ENCODE measurements at places on chromosomes 12 and 14. TPM values are rescaled to one million over a fixed set of nuclear protein-coding genes. Genes with fewer than 3 reads are reported as not detected.

- DNase-seq, result no peak
Measured at GRCh38 chr12:18224745-18225144, 36.6 kb upstream of the PIK3C2G start.

GRCh38 chr12:27332714-27333402, at the start of gene BMAL2:
TSS of gene BMAL2 (plus strand) at chr12:27332836. CDS start at chr12:27333073, 237 bp downstream.
- peak; percentile 7 for DNase-seq

GRCh38 chr14:61677479-61677878, 17.8 kb upstream of the HIF1A start:
- no peak for DNase-seq

The FOXM1 gene
- 9.1 TPM for total RNA-seq

The NGB gene
- not detected for total RNA-seq

DNA sequence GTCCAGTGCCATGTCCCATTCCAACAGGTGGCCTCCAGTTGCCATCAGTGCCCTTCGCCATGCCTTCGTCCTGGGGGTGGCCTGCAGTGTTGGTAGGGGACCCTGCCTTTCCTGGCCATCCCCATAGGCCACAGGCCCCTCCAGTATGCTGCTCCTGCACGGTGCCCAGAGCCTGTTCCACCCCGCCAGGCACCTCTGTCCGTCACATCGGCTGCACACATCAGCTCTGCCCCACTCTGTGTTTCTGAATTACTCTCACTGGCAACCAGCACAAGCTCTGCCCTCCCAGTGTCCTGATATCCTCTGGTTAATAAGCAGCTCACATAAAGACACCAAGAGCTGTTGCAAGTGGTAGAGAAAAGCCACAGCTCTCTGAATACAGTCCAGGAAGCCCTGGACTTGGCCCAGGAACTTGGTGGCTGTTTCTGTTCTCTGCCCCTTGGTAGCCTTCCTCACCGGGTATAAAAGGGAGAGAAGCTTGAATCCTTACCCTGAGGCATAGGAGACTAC, 31.3 kb upstream of the ATP2A2 start:
- DNase-seq, result no peak

- no peak for DNase-seq
Measured at GRCh38 chr14:100618318-100618693, 31.1 kb upstream of the BEGAIN start.

DNA sequence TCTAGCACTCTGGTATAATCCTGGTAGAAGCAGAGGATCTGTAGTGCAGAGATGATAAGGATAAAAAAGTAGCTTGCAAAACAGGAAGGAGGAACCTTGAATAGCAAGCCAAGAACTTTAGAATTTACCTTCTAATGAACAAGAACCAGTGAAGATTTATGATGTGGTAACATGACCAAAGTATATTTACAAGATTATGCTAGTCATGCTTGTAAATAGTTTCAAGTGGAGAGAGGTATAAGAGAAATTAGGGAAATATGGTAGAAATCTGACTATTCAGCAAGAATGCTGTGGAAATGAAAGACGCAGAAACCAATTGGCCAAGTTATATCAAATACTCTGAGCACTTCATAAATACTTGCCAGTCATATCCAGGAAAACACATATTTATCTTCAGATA, 47.8 kb downstream of the ERGIC2 start:
- DNase-seq, result no peak

- DNase-seq, result no peak
Measured at GRCh38 chr14:61183196-61183885, 97.8 kb downstream of the TMEM30B start.

DNA sequence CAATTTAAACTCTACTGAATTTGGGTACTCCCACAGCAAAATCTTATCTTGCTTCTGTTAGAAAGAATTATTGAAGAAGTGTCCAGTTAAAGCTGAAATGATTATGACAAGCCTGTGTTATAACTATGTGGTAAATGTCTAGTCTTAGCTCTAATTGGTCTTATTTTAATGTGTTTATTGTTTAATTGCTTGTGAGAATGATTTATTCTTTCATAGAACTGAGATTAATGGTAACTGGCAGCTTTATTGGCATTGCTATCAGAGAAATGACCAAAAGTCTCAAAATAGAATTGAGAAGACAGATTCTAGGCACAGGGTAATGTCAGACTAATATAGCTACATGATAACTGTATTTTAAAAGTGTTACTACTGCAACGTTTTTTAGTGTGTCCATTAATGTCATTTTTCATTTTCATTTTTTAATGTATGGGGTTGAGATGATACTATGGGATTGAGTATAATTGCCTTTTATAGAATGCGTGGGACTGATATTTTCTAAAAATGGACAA, 458.7 kb downstream of the AEBP2 start:
- no peak for DNase-seq

- no peak for DNase-seq
Measured at GRCh38 chr14:85538636-85539035, 8.7 kb downstream of the FLRT2 start.

GRCh38 chr12:94640134-94640928, 10.0 kb downstream of the TMCC3 start:
- DNase-seq, result no peak

DNA sequence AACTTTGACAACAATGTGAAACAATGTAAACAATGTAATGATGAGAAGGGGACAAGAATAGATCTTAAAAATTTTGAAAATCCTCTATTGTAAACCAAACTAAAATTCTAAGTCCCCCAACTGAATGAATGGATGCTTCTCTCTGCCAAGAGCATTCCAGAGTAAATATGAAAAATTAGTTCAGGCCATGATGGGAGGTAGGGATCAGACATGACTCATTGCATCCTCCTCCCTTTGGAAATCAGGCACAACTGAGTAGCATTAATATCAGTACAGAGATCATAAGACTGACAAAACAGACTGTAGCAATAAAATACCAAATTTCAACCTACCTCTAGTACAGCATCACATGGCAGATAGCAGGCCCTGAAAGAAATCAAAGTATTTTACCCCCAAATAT, 559.9 kb downstream of the C12orf50 start:
- DNase-seq, result no peak

DNA sequence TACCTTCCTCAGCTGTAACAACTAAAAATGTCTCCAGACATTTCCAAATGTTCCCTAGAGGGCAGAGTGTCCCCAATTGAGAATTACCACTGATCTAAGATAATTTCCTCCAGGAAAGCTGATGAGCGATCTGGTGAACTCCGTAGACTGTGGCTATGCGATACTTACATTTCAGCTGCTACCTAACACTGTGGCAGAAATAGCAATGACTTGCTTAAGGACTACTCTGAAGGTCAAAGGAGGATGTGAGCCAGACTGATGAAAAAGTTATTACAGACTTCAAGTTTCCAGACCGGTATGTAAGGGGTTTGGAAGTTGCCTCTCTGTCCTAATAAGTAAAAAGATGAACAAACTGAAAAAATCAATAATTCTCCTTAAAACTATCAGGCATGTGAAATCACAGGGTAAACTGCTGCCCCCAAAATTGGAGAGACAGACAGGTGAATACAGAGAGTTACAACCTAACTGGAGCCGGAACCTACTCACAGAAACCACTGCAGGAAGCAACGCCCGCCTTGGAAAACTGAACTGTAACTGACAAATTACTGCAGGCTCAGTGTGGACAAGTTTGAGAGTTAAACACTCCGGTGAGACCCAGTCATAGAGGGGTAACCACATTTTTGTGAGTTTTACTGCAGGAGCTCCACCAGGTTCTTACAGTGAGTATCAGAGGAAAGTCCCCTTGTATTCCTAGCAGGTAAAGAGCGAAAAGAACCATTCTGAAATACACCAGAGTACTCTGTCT, 60.0 kb upstream of the PARP11 start:
- DNase-seq, result no peak

The GPD1 gene
- 0.60 TPM for total RNA-seq

- no peak for DNase-seq
Measured at GRCh38 chr14:98890556-98891340, 381.2 kb downstream of the BCL11B start.

The BCL2L2 gene
- total RNA-seq, result 0.10 TPM

DNA sequence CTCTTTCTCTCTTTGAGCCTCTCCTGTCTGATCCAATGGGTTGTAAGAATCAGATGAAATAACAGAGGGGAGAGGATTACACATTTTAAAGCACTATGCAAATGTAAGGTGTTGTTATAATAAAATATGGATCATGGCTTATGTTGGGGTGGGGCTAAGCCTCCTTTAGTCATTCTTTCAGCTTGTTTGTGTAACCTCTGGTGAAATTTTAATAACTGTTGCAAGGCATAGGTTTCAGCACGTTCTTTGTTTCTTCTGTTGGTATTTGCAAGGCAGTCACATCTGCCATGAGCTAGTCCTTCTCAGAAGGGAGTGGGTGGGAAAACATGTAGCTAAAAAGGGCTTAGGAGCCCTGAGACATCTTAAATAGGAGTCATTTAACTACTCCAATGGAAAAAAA, 74.8 kb upstream of the FRMD6 start:
- no peak for DNase-seq

- no peak for DNase-seq
Measured at GRCh38 chr12:70121562-70121961, 121.7 kb upstream of the CNOT2 start.

DNA sequence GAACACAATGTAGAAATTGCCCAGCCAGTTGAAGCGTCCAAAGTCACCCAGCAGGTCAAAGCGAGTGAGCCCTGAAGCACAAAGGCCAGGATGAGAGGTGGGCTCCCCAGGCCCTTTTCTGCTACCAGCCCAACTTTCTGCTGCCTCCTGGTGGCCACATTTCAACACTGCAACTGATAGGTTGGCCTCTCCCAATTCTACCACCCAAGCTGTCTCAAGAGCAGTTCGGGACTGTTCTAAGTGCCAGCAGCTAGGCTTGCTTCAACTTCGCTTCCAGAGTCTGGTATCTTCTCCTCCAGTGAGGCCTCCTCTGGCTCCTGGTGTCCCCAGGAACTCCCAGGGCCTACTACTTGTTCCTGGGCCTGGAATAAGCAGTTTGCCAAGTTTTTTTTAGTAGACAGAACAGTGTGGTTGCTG, 3.4 kb upstream of the DHH start:
- DNase-seq, result peak; percentile 49

DNA sequence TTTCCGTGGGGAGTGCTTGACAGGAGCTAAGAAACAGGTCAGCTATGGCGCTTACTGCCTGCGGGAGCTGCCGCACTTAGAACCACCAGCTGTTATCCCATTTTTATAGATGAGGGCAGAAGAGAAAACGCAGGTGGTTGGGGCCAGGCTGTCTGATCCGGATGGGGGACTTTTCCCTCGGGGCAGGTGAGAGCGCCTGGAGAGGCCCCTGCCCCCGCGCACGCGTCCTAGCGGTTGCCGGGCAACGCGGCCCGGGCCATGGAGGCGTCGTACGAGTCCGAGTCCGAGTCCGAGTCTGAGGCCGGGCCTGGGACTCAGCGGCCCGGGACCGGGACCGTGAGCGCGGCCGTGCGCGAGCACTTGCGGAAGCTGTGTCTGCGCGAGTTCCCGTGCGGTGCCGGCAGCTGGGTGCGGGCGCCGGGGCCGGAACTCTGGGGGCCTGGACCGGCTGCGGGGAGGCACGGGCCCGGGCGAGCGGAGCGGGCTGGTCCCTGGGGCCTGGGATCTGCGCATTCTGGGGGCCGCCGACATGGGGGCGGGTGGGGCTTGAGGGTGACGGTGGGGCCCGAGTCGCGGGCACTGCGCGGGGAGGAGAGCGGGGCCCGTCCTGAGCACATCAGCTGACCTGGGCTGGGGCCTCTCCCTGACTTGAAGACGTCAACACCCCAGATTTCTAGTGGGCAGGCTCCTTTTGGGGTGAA, at the start of gene LRRC43:
TSS of gene LRRC43 (plus strand) at position 237 of the 701 bp plus-strand sequence. CDS start at position 259, 22 bp downstream.
- no peak for DNase-seq

GRCh38 chr12:3803865-3804472, 51.1 kb upstream of the CRACR2A start:
- peak; percentile 68 for DNase-seq

- no peak for DNase-seq
Measured at GRCh38 chr14:68679746-68680467, 113.0 kb downstream of the ZFP36L1 start.

DNA sequence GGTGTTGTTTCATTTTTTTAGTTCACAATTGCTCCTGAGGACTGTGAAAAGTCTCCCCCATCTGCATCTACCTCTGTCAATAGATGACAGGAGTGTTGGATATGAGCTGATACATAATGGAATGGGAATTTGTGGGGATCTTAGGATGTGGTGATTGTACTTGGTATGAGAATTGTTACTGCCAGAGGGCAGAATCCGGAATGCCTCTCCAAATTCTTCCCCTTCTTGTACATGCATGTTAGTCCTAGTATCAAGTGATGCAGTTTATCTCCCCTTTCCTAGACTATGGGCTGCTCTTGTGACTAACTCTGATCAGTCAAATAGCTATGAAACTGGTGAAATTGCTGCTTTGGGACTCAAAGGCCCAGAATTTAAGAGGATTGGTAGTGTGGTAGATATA, 24.8 kb upstream of the NOVA1 start:
- no peak for DNase-seq

The FOXA1 gene
- total RNA-seq, result 0.35 TPM

The GYS2 gene
- total RNA-seq, result 0.08 TPM

The OVCH1 gene
- total RNA-seq, result not detected

The CCDC38 gene
- 0.33 TPM for total RNA-seq

- DNase-seq, result no peak
Measured at GRCh38 chr12:6688543-6688998, 604 bp downstream of the ZNF384 start.

GRCh38 chr12:29563636-29564035, 66.2 kb upstream of the OVCH1 start:
- no peak for DNase-seq

DNA sequence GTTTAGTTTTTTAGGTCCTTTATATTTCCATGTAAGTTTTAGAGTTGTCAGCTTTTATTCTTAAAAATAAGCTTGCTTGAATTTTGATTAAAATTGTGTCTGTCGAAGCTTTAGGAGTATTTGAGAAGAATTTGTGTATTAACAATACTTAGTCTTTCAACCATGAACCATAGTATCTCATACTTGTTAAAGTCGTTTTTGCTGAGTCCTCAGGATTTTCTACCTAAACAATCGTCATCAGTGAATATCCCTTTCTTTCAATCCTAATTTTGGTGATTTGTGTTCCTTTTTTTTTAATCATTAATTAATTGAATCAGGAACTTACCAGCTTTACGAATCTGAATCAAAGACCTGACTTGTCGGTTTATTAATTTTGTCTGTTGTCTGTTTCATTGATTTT, 18.2 kb downstream of the CAND1 start:
- DNase-seq, result no peak

The ZFHX2 gene
- total RNA-seq, result 1.1 TPM

DNA sequence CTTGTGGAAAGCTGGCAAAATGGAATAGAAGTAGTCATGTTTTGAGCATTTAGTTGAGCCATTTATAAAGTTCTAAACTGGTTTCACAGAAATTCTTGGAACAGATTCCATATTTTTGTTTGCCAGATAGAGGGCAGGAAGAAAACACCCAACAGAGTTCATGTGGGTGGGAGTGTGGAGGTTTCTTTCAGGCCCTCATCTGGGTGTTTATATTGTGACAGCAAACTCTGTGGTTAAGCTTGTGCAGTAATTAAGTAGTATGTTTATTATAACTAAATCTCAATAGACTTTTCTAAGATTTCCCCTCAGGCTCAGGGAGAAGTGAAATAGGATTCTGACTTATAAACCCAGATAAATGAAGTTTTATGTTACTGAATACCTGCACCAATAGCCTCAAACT, 57.4 kb downstream of the SPPL3 start:
- DNase-seq, result no peak

The SCNN1A gene
- total RNA-seq, result 0.15 TPM
